ENCODE measurements at places on chromosomes 4 and X. TPM values are rescaled to one million over a fixed set of nuclear protein-coding genes. Genes with fewer than 3 reads are reported as not detected.

FAM9C gene
- not detected for total RNA-seq

TCEAL8 gene
- 94.3 TPM for total RNA-seq

SULT1E1 gene
- 1.9 TPM for total RNA-seq

HS6ST2 gene
- total RNA-seq = 1.9 TPM

GPR34 gene
- total RNA-seq = not detected

S100G gene
- total RNA-seq = not detected

QRFPR gene
- total RNA-seq = not detected

MAP7D2 gene
- total RNA-seq = 0.28 TPM

GAGE12H gene
- not detected for total RNA-seq

RPS6KA6 gene
- total RNA-seq = 2.7 TPM

ESX1 gene
- total RNA-seq = not detected

DNA sequence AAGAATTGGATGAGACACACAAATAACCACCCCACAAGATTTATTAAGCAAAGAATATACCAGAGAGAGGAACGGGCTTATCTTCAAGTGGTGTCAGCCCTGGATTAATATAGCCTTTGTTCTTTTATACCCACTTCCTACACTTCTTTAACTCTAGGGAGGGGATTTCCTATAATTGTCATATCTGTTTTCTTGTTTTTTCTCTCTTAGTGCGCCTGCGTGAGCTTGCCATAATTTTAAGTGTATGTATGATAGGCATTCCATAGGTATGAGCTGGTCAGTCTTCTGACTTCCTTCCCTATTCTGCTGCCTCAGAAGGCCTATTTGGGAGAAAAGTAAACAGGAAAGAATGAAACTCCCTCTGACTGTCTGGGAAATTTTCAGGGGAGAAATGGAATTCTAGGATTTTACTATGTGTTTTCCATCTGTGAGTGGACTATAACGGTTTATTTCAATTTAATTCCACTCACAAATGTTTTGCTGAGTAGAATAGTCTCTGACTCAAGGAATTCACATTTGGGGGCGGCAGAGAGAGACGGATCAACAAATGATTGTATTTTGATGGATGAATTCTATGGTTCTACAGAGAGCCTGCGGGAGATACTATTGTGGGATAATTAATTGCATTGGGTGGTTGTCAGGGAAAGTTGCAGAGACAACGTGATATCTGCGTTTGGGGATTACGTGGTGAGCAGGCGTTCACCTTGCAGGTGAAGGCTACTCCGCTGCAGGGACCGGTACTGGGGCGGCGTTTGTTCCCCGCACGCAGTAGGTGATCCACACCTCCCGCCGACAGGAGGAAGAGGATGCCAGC, 626 bp upstream of the CEP135 start:
- no peaks in the 10 kb centered on the region for H3K27me3 ChIP-seq
- peak overlapping the region; percentile 93 for H3K27ac ChIP-seq
- H3K4me1 ChIP-seq = peaks cover 35% of the 10 kb centered on the region
- peak overlapping the region; percentile 69 for H3K4me3 ChIP-seq

GRCh38 chrX:38318196-38318595, 9.1 kb downstream of the RPGR start:
- no peaks in the 10 kb centered on the region for H3K4me1 ChIP-seq
- no peak overlapping the region for H3K27ac ChIP-seq
- no peaks in the 10 kb centered on the region for H3K36me3 ChIP-seq
- no peak overlapping the region for H3K4me3 ChIP-seq

GRCh38 chr4:60709061-60709460, 491.1 kb upstream of the ADGRL3 start:
- H3K36me3 ChIP-seq = no peaks in the 10 kb centered on the region
- no peak for DNase-seq
- H3K27me3 ChIP-seq = no peaks in the 10 kb centered on the region
- no peak overlapping the region for H3K27ac ChIP-seq
- H3K4me1 ChIP-seq = no peaks in the 10 kb centered on the region

DNA sequence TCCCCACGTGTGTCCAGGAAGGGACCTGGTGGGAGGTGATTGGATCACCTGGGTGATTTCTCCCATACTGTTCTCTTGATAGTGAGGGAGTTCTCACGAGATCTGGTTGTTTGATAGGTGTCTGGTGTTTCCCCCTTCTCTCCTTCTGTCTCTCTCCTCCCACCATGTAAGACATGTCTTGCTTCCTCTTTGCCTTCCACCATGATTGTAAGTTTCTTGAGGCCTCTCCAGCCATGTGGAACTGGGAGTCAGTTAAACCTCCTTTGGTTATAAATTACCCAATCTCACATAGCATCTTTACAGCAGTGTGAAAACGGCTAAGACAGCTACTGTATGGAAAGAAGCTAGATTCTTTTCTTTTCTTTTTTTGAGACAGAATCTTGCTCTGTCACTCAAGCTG, 21.6 kb upstream of the FGG start:
- no peak for DNase-seq
- H3K4me1 ChIP-seq = peaks cover 4% of the 10 kb centered on the region
- peaks cover 33% of the 10 kb centered on the region for H3K27me3 ChIP-seq
- H3K36me3 ChIP-seq = no peaks in the 10 kb centered on the region
- H3K4me3 ChIP-seq = no peak overlapping the region

- H3K4me1 ChIP-seq = peaks cover 21% of the 10 kb centered on the region
- H3K36me3 ChIP-seq = no peaks in the 10 kb centered on the region
- H3K27ac ChIP-seq = no peak overlapping the region
- H3K27me3 ChIP-seq = peaks cover 2% of the 10 kb centered on the region
Observed at GRCh38 chr4:152594057-152594456, 58.2 kb upstream of the FBXW7 start.

DNA sequence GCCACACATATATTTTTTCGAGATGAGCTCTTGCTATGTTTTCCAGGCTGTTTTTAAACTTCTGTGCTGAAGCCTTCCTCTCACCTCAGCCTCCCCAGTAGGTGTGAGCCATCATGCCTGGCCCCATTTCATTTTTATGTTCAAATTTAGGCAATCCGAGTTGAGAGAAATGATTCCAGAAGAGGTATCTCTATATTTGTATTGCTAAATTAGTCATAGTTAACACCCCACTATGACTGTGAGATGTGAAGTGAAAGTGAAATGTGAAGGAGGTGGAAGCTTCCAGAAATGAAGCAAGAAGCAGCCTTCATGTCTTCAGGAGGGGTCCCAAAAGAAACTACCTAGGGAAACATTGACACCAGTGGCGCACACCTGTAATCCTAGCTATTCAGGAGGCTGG, 17.7 kb downstream of the APELA start:
- no peak overlapping the region for H3K27ac ChIP-seq
- H3K36me3 ChIP-seq = no peaks in the 10 kb centered on the region
- peaks cover 24% of the 10 kb centered on the region for H3K27me3 ChIP-seq
- H3K4me3 ChIP-seq = no peak overlapping the region
- no peak for DNase-seq

- no peaks in the 10 kb centered on the region for H3K27me3 ChIP-seq
- H3K36me3 ChIP-seq = peaks cover 15% of the 10 kb centered on the region
- H3K27ac ChIP-seq = no peak overlapping the region
- H3K4me3 ChIP-seq = no peak overlapping the region
Observed at GRCh38 chr4:38055566-38055965, 95.4 kb downstream of the PTTG2 start.

- no peak for DNase-seq
- H3K27me3 ChIP-seq = no peaks in the 10 kb centered on the region
- no peaks in the 10 kb centered on the region for H3K36me3 ChIP-seq
- H3K4me1 ChIP-seq = peaks cover 4% of the 10 kb centered on the region
- no peak overlapping the region for H3K4me3 ChIP-seq
Observed at GRCh38 chrX:150719621-150720020, 26.4 kb downstream of the MTMR1 start.

DNA sequence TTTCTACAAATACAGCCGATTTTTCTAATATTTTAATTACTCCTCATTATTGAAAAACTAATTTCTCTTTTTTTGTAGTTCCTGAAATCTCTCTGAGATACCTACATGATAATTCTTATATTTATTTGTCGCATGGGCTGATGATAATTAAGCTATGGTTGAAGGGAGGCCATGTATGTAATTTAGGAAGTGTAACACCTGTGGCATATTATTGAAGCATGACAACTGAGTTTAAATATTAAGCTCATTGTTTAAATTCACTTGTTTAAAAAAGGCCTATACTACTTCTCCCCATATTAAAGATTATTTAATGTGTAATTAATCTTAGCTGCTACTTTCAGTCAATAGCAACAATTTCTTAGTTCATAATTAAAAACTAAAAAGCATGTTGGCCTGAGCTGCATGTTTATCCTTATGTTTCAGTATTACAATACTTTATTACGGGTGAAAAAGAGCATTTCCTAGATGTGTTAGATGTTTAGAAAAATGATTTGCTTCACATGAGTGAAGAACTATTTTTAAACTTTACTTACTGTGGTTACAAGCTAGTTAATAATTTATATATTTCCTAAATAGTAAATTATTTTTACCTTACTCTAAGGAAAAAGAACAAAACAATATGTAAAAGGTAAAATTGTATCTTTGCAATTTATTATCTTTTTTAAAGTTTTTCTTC, 122.4 kb downstream of the RAP1GDS1 start:
- no peak for DNase-seq
- no peak overlapping the region for H3K4me3 ChIP-seq
- H3K4me1 ChIP-seq = peaks cover 8% of the 10 kb centered on the region
- no peaks in the 10 kb centered on the region for H3K27me3 ChIP-seq
- no peak overlapping the region for H3K27ac ChIP-seq
- H3K36me3 ChIP-seq = peaks cover 5% of the 10 kb centered on the region

DNA sequence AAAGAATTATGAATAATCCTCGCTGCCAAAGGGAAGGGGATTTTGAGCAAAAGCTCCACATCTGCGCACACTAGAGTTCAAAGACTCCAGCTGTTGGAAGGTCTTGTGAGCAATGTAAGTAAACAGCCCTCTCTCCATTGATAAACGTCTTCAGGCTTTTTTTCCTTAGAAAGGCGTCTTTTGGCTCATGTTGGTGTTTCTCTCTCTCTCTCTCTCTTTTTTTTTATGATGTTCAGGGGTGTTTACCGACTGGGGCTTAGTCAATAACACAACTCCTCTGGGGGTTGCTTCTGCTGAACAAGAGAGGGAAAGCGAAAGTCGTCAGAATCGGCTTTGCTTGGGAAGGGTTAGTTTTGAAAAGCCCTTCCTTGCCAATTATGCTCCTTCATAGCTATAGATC, 53.2 kb upstream of the C1QTNF7 start:
- no peak for DNase-seq
- H3K27ac ChIP-seq = no peak overlapping the region
- no peaks in the 10 kb centered on the region for H3K27me3 ChIP-seq
- peaks cover 23% of the 10 kb centered on the region for H3K4me1 ChIP-seq

GRCh38 chr4:174467107-174467506, 55.2 kb downstream of the HPGD start:
- DNase-seq = no peak
- H3K27ac ChIP-seq = no peak overlapping the region
- peaks cover 35% of the 10 kb centered on the region for H3K27me3 ChIP-seq
- no peaks in the 10 kb centered on the region for H3K36me3 ChIP-seq
- no peaks in the 10 kb centered on the region for H3K4me1 ChIP-seq

GRCh38 chr4:129264008-129264657, 168.2 kb downstream of the C4orf33 start:
- DNase-seq = no peak
- no peak overlapping the region for H3K4me3 ChIP-seq
- peaks cover 5% of the 10 kb centered on the region for H3K4me1 ChIP-seq
- H3K36me3 ChIP-seq = no peaks in the 10 kb centered on the region
- no peak overlapping the region for H3K27ac ChIP-seq

DNA sequence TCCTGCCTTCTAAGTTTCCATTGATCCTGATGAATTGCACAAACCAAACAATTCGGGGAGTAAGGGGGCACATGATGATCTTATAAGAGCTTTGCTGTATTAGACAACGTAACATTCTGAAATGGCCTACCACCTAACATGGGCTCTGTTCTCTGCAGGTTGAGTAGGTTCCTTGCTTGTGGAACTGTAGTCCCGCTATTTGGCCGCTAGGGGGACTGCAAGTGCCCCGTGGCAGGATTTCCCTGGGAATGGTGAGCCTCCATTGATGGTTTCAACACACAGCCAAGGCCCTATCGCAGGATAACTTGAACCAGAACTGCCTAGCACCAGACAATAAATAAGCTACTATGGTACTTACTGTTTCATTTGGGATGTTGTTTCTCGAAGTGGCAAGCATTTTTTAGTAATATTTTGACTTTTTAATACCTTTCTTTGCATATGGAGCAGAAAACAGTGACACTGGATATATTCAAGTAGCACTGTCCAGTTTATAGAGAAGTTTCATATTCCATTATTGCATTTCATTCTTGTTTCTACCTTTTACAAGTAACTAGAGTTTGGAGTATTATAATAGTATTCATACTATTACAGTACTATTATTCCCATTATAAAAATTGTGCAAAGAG, 11.9 kb downstream of the AR start:
- no peaks in the 10 kb centered on the region for H3K36me3 ChIP-seq
- H3K4me3 ChIP-seq = no peak overlapping the region
- no peaks in the 10 kb centered on the region for H3K4me1 ChIP-seq
- no peak overlapping the region for H3K27ac ChIP-seq

DNA sequence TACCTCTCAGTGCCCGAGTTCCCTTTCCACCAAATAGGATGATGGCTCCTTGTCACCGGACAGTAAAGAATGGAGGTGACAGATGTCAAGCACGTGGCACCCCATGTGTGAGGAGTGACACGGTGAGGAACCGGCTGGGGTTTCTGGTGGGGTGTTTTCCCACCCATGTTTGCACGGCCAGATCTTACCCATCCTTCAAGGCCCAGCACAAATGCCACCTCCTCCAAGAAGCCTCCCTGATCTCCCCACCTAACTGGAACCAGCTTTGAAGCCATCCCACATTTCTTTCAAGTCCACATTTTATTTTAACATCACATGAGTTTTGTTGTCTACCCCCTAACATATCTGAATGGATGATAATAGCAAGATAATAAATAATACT, 63.0 kb downstream of the WFS1 start:
- peaks cover 49% of the 10 kb centered on the region for H3K27me3 ChIP-seq
- H3K36me3 ChIP-seq = no peaks in the 10 kb centered on the region
- no peak for DNase-seq
- H3K4me3 ChIP-seq = no peak overlapping the region

DNA sequence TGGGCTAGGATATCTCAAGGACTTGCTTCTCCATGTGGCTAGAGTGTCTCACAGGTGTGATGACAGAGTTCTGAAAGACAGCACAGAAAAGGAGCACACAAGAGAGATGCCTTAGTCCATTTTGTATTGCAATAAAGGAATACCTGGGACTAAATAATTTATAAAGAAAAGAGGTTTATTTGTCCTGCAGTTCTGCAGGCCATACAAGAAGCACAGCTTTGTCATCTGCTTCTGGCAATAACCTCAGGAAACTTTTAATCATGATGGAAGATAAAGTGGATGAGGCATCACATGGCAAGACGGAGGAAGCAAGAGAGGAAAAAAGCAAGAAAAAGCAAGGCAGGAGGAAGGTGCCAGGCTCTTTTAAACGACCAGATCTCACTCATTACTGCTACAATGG, 126.9 kb downstream of the ADAMTS3 start:
- no peaks in the 10 kb centered on the region for H3K4me1 ChIP-seq
- H3K4me3 ChIP-seq = no peak overlapping the region
- H3K36me3 ChIP-seq = no peaks in the 10 kb centered on the region
- H3K27me3 ChIP-seq = peaks cover 13% of the 10 kb centered on the region
- DNase-seq = no peak
- H3K27ac ChIP-seq = no peak overlapping the region

GRCh38 chrX:120378570-120378969, 16.7 kb downstream of the ATP1B4 start:
- no peak overlapping the region for H3K27ac ChIP-seq
- no peaks in the 10 kb centered on the region for H3K4me1 ChIP-seq
- H3K36me3 ChIP-seq = no peaks in the 10 kb centered on the region
- no peak for DNase-seq

GRCh38 chr4:182929296-182929695, 12.1 kb upstream of the DCTD start:
- H3K27me3 ChIP-seq = no peaks in the 10 kb centered on the region
- DNase-seq = no peak
- H3K27ac ChIP-seq = peak overlapping the region; percentile 75
- H3K4me3 ChIP-seq = no peak overlapping the region
